ENCODE measurements at places on chromosomes 2 and 18.

- DNase-seq = no peak
These were observed 4.0 kb upstream of the ANKRD12 start for GRCh38 chr18:9132628-9133027.

- DNase-seq = no peak
These were observed 16.8 kb upstream of the CRIM1 start for GRCh38 chr2:36338827-36339145.

GRCh38 chr2:60324536-60324935 is 228.9 kb downstream of the BCL11A start:
- no peak for DNase-seq

- no peak for DNase-seq
These were observed 32.1 kb upstream of the CHRNA1 start for GRCh38 chr2:174796319-174796771.

- no peak for DNase-seq
These were observed 3.0 kb upstream of the UGT1A9 start for GRCh38 chr2:233668605-233669260.

Measured in CD4-positive, alpha-beta T cell treated with Interleukin-15 for 1 hour (primary cell).